Breast epithelium (tissue), 4 donors: ENCODE measurements at places on chromosomes 7 and 10. TPM values are rescaled to one million over a fixed set of nuclear protein-coding genes. Genes with fewer than 3 reads are reported as not detected.

DNA sequence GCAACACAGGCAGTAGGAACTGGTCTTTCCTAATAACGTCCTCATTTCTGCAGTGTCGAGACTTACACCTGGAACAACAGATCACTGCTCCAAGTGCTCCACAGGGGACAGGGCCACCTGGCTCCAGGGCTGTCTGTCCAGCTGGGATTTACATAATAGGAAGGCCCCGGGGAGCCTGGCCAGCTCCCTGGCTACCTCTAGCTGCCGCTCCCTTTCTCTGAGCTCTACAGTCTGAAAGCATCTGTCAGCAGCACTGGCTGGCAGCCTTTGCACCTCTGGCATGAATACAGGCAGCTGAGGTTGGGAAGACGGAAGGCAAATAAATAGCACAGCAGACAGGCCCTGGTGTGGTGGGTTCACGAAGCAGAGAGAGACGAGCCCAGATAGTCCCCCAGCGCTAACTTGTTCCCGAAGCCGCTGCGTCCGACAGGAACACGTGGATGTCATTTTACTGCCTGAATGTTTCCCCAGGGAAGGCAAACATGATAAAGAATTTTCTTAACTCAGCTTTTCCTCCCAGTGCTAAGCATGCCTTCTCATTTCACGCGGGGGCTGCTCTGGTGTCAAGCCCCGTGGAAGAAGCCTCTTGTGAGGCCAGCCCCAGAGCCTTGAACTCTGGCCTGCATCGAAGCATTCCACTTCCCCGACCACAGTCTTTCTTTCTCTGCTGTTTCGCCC, 105.4 kb downstream of the ITIH5 start:
- H3K4me3 ChIP-seq, result peak overlapping the region; percentile 40
- no peaks in the 10 kb centered on the region for H3K4me1 ChIP-seq
- no peaks in the 10 kb centered on the region for H3K36me3 ChIP-seq
- no peaks in the 10 kb centered on the region for H3K27me3 ChIP-seq

- H3K4me3 ChIP-seq, result no peak overlapping the region
- no peaks in the 10 kb centered on the region for H3K27me3 ChIP-seq
- H3K27ac ChIP-seq, result no peak overlapping the region
- H3K36me3 ChIP-seq, result peaks cover 14% of the 10 kb centered on the region
- no peak for DNase-seq
- H3K4me1 ChIP-seq, result no peaks in the 10 kb centered on the region
Measured at GRCh38 chr10:102484021-102484420, 18.5 kb downstream of the ACTR1A start.

DNA sequence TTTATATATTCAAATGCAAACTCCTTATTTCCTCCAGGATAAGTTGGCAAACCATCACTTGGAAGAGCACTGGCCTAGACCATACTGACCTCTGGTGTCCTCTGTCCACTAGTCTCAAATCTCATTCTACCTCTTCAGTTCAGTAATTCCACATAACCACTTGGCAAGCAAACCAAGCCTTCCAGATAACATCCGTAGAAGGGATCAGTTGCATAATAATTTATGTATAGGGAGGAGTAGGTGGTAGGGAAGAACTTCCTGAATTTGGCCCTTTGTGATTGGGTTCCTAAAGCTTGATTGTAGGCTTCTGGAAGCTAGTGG, 55.0 kb downstream of the WAC start:
- H3K36me3 ChIP-seq, result peaks cover 7% of the 10 kb centered on the region
- DNase-seq, result no peak
- H3K4me1 ChIP-seq, result no peaks in the 10 kb centered on the region
- H3K27ac ChIP-seq, result peak overlapping the region; percentile 23

GRCh38 chr7:130650611-130651120, 17.9 kb downstream of the COPG2 start:
- H3K27me3 ChIP-seq, result no peaks in the 10 kb centered on the region
- no peak overlapping the region for H3K27ac ChIP-seq
- no peaks in the 10 kb centered on the region for H3K4me1 ChIP-seq
- no peak for DNase-seq

GRCh38 chr10:91838199-91838598, 40.0 kb downstream of the TNKS2 start:
- H3K27me3 ChIP-seq, result no peaks in the 10 kb centered on the region
- H3K27ac ChIP-seq, result no peak overlapping the region
- DNase-seq, result no peak
- H3K36me3 ChIP-seq, result peaks cover 6% of the 10 kb centered on the region
- H3K4me1 ChIP-seq, result no peaks in the 10 kb centered on the region

DNA sequence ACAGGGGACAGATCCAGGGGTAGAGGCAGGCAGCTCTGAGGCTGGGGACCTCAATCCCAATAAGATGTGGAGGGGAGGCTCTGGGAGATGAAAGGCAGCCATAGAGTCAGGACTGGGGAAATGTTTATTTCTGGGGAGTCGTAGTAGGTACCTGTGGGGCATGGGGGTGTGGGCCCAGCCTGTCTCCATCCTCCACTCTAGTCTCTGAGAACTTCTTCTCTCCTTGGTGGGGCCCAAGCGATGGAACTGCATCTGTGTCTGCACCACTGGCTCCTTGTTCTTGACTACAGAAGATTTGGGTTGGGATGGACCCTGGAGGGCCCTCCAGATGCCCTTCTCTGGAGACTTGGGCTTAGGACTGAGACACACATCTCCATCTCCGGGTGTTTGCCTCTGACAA, 953.9 kb upstream of the ZNF722 start:
- no peaks in the 10 kb centered on the region for H3K4me1 ChIP-seq
- no peak overlapping the region for H3K27ac ChIP-seq
- no peak overlapping the region for H3K4me3 ChIP-seq
- H3K36me3 ChIP-seq, result no peaks in the 10 kb centered on the region

- no peaks in the 10 kb centered on the region for H3K27me3 ChIP-seq
- no peak for DNase-seq
- no peaks in the 10 kb centered on the region for H3K36me3 ChIP-seq
- no peaks in the 10 kb centered on the region for H3K4me1 ChIP-seq
- H3K27ac ChIP-seq, result no peak overlapping the region
Measured at GRCh38 chr7:142668495-142668894, 80.8 kb upstream of the PRSS1 start.

GRCh38 chr7:134926396-134926795, 59.9 kb upstream of the AGBL3 start:
- no peak for DNase-seq
- no peak overlapping the region for H3K27ac ChIP-seq
- H3K4me1 ChIP-seq, result no peaks in the 10 kb centered on the region
- H3K27me3 ChIP-seq, result no peaks in the 10 kb centered on the region
- H3K36me3 ChIP-seq, result no peaks in the 10 kb centered on the region
- H3K4me3 ChIP-seq, result no peak overlapping the region

GRCh38 chr7:77416621-77417371, 647 bp upstream of the GSAP start:
- DNase-seq, result no peak
- H3K27ac ChIP-seq, result peak overlapping the region; percentile 93

DNA sequence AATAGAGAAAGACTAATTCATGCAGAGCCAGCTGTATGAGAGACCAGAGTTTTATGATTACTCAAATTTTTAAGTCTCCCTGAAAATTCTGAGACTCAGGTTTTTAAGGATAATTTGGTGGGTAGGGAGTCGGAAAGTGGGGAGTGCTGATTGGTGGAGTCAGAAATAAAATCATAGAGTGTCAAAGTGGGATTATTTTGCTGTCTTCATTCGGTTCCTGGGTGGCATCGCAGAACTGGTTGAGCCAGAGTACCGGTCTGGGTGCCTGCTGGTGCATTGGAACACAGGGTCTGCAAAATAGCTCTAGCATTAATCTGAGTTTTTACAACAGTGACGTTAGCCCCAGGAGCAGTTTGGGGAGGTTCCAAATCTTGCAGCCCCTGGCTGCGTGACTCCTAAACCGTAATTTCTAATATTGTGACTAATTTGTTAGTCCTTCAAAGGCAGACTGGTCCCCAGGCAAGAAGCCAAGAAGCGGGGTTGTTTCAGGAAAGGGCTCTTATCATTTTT, 32.4 kb downstream of the GPRIN2 start:
- no peak overlapping the region for H3K4me3 ChIP-seq
- no peak overlapping the region for H3K27ac ChIP-seq
- H3K36me3 ChIP-seq, result no peaks in the 10 kb centered on the region
- peak; percentile 47 for DNase-seq

DNA sequence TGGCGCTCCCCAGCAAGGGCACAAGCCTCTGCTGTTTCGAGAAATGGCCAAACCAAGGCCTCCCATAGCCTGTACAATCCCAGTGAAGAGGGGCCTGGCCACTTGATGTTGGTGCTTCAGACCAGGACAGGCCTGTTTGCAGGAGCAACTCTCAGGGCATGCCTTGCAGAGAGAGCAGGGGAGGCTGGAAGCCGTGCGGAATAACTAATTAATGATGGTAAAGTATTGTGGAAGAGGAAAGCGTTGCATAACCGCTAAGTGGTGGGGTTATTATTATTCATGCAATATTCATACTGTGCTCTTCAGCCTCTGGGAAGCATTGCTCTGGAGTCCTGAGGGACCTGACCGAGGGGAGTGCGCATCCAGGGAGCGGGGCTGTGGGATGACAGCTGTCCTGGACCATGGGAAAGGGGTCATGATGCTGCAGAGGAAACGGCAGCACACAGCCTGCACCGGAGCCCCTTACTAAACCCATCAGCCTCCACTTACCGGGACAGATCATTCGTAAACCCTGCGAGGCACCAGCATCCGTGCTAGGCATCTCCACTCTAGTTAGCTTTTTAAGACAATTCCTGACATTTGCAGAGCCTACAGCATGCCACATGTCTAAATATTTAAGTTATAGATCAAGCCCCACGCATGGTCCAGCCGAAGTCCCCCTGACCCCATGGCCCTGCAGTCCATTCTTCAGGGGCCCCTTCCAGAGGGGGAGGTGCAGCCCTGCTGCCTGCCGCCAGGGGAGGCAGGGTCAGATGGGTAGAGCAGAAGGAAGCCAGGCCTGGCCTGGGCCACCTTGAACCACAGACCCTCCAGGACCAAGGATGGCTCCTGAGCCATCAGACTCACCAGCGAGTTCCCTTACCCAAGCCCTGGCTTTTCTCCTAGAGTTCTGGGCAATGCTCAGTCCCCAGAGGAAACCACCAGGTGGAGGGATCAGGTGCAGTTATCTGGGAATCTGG, 11.6 kb downstream of the TMEM273 start:
- no peaks in the 10 kb centered on the region for H3K4me1 ChIP-seq
- no peak overlapping the region for H3K4me3 ChIP-seq
- no peaks in the 10 kb centered on the region for H3K36me3 ChIP-seq
- no peaks in the 10 kb centered on the region for H3K27me3 ChIP-seq
- H3K27ac ChIP-seq, result peak overlapping the region; percentile 32

GRCh38 chr10:96768136-96768535, 47.8 kb upstream of the PIK3AP1 start:
- no peak overlapping the region for H3K27ac ChIP-seq
- H3K4me1 ChIP-seq, result no peaks in the 10 kb centered on the region
- no peaks in the 10 kb centered on the region for H3K36me3 ChIP-seq
- no peak overlapping the region for H3K4me3 ChIP-seq
- no peaks in the 10 kb centered on the region for H3K27me3 ChIP-seq

DNA sequence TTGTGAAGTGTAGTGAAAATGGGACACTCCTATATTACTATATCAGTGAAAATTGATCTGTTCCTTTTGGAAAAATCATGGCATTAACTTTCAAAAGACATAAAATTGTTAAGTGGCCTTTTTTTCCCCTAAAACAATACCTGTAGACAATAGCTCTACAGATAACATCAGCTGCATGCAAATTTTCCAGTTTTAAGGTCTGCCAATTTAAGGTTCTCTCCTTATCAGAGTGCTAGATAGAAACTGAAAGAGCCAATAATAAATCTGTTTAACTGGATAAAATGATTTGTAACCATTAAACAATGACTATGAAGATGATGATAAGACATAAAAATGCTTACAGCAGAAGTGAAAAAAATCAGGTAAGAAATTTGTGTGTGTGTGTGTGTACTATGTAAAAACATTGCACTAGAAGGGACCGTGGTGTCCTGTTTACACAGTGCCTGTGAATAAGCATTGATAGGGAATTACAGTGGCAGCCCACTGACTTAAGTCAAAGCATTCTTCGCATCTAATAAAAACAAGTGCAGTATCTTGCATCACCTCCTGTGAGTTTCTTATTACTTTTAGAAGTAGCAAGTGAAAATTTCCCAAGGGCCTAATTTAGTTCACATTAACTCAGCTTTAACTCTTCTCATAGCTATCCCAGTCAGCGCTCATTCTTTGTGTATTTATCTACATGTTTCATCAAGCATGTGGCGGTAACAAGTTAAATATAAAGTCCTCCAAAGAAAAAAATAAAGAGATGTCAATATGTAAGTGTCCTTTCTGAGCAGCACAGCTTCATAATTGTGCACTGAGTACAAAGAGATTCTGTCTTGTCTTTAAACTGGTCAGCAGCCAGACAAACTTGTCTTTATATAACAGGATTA, 261.9 kb downstream of the ARL4A start:
- peak overlapping the region; percentile 65 for H3K27ac ChIP-seq
- H3K36me3 ChIP-seq, result no peaks in the 10 kb centered on the region
- DNase-seq, result no peak
- no peaks in the 10 kb centered on the region for H3K27me3 ChIP-seq
- H3K4me3 ChIP-seq, result no peak overlapping the region
- no peaks in the 10 kb centered on the region for H3K4me1 ChIP-seq

DNA sequence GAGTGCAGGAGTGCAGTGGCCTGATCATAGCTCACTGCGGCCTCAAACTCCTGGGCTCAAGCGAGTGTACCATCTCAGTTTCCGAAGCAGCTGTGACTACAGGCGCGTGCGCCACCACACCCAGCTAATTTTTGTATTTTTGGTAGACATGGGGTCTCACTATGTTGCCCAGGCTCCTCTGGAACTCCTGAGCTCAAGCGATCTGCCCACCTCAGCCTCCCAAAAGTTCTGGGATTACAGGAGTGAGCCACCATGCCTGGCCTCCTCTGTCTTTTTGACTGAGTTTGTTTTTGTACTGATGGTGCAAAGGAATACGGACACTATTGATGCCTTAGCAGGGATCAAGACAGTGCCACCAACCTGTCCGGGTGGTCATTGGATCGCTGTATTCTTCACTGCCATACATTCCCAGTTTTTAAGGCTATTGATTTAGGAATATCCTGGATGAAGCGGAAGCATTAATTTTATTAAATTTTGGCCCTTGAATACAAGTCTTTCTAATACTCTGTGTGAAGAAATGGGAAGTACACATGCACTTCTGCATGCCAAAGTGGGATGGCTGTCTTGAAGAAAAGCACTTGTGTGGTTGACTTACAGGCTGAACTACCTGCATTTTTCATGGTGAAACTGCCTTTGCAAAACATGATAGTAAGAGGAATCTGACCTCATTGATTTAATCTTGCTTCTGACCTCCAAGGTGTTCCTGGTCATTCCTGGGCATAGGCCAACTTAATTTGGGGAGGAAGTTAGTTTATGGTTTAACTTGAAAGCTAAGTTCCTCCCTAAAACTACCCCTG, 2.1 kb upstream of the CUL2 start:
- no peak for DNase-seq
- no peak overlapping the region for H3K4me3 ChIP-seq
- no peaks in the 10 kb centered on the region for H3K36me3 ChIP-seq

The MSMB gene
- total RNA-seq, result not detected

The PCDH15 gene
- total RNA-seq, result not detected

The DLD gene
- 74.1 TPM for total RNA-seq

The PHYHIPL gene
- under 0.01 TPM for total RNA-seq

The FANK1 gene
- 18.1 TPM for total RNA-seq

The CALY gene
- total RNA-seq, result not detected

The ZSWIM8 gene
- 79.2 TPM for total RNA-seq
